ENCODE measurements at places on chromosomes 4 and X.
A peak's percentile ranks its signal among the peaks of the same experiment; 100 is the strongest.

GRCh38 chrX:154074199-154074598 is 23.3 kb downstream of the MECP2 start:
- DNase-seq: no peak

DNA sequence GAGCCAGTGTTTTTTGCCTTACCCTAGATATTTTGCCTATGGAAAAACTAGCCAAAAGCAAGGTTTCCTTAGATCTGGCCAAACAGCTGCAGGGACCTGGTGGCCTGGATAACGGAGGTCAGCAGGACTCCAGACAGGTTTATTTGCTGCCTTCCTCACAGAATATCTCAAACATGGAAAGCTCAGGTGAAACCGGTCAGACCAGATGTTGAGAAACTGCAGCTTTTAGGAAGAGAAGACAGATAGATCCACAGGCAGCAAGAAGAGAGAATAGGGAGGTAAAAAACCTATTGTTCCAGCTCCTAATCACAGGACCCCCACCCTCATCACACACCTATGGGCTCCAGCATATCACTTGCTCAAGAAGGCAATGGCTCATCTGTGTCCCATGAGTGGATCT is 16.2 kb downstream of the SLC16A2 start:
- DNase-seq: no peak

GRCh38 chrX:129786210-129786651 is 6.5 kb downstream of the SASH3 start:
- no peak for DNase-seq

- DNase-seq: no peak
Measured at GRCh38 chr4:150821641-150822040, 193.4 kb downstream of the LRBA start.

GRCh38 chr4:138307319-138307718 is 65.2 kb upstream of the SLC7A11 start:
- DNase-seq: no peak

GRCh38 chr4:8117278-8117682 is 41.3 kb downstream of the ABLIM2 start:
- DNase-seq: peak; percentile 34
